RPMI7951 (cell line): ENCODE measurements at places on chromosomes 1 and 21. TPM values are rescaled to one million over a fixed set of nuclear protein-coding genes. Genes with fewer than 3 reads are reported as not detected.

DNA sequence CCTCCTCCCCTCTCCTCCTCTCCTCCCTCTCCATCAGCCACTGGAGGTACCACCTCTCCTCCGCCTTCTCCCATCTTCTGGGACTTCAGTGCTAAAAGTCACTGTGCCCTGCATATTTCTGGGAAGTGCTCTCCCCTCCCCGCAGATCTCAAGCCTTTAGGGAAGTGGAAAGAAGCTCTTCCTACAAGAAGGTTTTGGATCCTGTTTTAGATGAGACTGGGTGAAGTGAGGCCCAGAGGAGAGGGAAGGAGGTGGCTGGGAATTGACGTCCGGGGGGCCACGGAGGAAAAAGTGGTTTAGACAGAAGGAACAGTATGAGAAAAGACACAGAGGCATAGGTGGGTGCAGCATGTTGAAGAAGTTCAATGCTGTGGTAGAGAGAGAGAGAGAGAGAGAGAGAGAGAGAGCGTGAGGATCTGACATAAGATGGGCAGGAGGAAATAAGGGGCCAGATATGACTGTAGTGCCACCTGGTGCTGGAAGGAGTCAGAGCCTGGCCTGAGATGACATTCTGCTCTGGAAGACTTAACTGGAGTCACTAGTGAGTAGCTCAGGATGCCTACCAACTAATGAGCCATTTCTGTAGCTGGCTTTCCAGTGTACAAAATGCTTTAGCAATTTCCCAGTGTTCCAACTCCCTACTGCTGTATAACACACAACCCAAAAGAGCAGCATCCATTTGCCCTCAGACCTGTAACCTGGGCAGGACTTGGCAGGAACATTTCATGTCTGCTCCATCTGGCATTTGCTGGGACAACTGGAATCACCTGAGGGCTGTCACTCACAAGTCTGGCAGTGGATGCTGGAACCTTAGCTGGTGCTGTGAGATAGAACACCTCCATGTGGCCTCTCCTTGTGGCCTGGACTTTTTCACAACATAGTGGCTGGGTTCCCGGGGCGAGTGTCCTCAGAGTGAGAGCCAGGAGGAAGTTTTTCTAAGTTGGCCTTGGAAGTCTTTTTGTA is 16.6 kb upstream of the ZSCAN20 start:
- peak; percentile 92 for DNase-seq

DNA sequence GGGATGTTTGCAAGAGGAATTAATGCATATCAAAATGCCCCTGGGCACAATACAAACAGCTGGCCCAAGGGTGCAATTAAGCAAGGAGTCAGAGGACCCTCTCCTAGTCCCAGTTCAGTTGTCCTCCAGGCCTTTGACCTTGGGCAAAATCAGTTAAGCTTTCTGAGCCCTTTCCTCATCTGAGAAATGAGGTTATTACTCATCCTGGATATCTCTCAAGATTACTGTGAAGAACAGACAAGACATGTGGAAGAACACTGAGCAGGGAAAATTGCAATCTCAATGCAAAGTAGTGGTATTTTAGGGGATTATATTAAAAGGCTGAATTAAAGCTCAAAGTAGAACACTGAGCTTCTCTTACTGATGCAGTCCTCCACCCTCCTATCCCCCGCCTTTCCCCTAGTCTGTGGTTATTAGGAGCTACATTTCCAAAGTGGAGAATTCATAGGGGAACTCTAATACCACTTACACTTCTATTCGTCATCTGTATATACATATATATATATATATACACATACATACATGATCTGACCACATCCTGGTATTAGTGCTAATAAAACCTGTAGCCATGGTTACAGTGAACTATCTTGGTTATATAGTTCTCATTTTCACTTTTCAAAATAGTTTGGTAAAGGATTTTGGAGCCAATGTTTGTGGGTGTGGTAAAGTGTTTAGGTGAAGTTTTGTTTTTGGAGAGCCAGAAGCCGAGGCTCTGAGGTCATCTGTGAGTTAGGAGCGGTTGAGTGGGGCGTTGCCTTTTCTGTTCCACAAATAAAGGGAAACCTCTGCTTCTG is 18.1 kb downstream of the KIAA0040 start:
- no peak for DNase-seq

DNA sequence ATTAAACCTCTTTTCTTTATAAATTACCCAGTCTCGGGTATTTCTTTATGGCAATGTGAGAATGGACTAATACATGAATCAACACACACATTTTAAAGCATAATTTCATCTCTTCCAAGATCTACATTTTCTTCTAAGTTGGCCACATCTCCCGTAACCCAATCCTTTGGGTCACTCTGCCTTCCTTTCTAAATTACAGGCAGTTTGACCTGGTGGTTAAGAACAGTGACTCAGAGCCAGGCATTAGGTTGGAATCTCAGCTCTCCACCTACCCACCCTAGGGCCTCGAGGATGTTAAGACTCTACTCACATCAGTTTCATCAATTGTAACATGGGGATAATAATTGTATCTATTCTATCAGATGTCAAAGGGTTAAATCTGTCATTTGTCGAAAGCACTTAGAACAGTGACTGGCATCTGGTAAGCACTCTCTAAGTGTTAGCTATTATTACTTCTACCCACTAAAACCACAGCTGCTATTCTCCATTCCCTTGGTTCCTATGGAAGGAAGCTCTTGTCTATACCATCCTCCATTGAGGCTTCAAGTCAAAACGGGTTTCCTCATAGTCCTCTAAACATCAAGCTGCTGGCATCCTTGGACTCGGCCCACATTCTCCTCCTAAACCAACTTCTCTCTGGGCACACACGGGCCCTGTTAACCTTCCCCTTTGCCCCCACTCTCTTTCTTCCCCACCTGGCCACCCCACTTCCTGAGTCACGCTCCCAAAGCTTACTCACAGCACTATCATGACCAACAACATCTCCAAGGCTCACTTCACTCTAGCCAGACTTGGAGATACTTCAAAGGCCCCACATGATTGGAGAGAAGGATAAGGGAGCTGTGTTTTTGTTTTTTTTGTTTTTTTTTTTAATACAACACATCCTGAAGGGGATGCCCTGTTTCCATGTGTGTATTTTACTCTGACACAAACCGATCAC is 116.9 kb downstream of the TGFBR3 start:
- DNase-seq: peak; percentile 61

DNA sequence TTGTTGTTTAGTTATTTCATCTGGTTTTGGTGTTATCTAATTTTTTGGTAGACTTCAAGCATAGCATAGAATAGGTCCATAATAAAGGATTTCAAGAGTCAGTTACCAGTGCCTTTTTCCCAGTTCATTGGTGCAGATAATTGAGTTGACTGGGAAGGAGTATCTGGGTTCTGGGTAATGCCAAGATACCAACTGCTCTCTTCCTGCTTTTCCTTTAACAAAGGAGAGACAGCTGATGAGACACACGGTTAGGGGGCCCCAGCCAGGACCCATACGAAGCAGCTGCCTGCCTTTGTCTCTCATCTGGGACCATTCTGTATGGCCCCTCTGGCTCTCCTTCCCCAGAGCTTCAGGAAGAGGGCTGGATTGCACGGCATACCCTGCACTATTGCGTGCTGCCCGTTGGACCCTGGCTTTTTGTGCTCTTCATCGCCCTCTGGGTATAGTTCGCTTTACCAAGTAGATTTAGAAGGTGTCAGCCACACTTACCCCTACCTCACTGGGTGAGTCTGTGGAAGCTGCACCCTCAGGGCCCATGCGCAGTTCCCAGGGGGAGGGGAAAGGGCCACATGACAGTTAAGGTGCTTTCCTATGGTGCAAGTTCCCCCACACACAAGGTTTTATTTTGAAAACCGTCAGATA is 7.0 kb downstream of the NAV1 start:
- DNase-seq: no peak

FCRL6 gene
- 0.10 TPM in 1 of 2 replicates, not detected in the other for total RNA-seq

GRCh38 chr1:119086830-119087229 is 53.6 kb downstream of the WARS2 start:
- DNase-seq: no peak

ADORA1 gene
- total RNA-seq: 15.0 and 16.6 TPM in 2 replicates

CFHR3 gene
- total RNA-seq: not detected in 2 replicates

DNA sequence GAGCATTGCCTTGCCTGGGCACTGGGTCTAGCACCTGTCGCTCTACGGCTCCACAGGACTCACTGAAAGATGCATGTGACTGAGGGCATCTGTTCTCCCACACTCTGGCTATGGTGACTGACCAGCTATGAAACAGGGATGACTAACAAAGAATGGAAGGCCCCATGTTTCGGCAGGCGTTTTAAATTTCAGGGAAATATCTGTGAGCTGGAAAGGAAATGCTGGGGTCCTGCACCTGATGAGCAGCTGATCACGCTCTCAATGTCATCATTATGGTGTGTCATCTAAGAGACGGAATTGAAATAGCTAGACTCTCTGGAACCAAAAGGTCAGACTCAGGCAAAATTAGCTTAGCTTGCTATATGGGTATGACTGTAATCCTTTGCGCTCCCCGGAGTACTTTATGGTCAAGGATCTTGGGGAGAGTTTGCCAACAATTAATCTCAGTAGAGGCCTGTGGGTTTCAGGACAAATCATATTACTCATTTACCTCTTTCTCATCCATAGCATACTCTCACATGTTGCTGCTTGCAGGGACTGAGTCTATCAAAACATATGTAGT is 24.5 kb upstream of the PALMD start:
- DNase-seq: no peak

S100A7 gene
- not detected in 2 replicates for total RNA-seq

DNA sequence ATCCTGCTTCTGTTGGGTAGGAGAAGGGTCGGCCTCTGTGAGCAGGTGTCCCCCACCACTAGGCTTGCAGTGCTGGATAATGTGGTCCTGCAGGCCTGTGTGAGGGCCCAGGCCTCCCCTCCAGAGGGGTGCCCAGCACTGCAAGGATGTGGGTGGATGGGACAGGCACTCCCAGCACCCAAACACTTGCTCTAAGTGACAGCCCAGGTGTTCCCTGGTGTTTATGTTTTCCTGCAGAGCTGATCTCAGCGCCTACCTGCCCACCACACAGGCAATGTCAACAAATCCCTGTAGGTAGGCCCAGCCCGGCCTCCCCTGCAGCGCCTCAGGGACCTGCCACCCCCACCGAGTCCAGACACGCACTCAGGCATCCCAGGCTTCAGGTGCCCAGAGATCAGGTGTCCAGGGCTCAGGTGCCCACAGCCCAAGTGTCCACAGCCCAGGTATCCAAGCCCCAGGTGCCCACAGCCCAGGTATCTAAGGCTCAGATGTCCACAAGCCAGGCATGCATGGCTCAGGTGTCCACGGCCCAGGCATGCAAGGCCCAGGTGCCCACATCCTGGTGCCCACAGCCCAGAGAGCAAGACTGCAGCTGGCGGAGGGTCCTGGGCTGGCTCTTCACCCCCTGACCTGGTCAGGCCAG is 59.2 kb downstream of the WNT9A start:
- no peak for DNase-seq

DNA sequence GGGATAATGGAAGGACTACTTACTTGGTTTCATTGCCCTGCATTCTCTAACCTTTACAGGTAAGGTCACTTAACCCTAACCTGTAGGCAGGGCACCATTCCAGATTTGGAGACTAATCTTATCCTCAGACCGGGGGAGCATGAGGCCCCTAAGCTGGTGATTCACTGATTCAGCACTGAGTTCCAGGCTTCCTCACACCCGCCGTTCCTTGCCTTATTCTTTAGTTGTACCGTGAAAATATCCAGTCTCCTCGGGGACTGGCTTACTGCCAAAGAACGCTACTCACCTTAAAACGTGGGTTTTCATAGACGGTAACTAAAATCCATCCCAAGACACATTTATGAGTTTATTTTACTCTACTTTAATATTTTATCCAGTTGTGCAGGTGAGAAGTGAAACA is 44.3 kb upstream of the COL24A1 start:
- DNase-seq: no peak

IQGAP3 gene
- total RNA-seq: 32.8 and 35.5 TPM in 2 replicates

LHX8 gene
- 8.6 and 9.0 TPM in 2 replicates for total RNA-seq

ZYG11B gene
- total RNA-seq: 23.6 and 27.5 TPM in 2 replicates

- DNase-seq: peak; percentile 62
Measured at GRCh38 chr1:209601809-209602657, 18.5 kb downstream of the CAMK1G start.

TNFRSF8 gene
- not detected in 2 replicates for total RNA-seq

- DNase-seq: no peak
Measured at GRCh38 chr1:148161053-148161901, 9.2 kb upstream of the NBPF11 start.

WNT2B gene
- under 0.01 TPM in 1 of 2 replicates, not detected in the other for total RNA-seq
